Right forelimb (tissue), 1 donor: ENCODE measurements at places on chromosomes 2 and 18.

DNA sequence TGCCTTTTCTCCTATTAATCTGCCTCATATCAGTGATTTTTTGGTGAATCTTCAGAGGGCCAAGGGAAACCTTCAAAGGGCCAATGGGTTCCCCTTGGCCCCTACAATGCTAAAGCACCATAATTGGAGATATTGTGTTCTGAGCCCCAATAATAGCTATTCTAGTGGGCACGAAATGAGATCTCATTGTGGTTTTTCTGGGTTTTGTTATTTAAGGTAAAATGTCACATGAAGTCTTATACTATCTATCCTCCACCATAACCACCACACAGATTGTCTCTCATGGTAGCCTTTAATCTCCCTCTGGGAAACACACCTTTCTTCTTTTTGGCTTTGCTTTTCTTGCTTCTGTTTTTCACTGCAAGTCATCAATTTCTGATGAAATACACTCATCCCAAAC lies 152.8 kb downstream of the B3GNT2 start:
- no peak for DNase-seq

GRCh38 chr2:88537640-88538039 lies 85.1 kb upstream of the FOXI3 start:
- no peak for DNase-seq

GRCh38 chr2:100679211-100679610 lies 116.4 kb downstream of the PDCL3 start:
- no peak for DNase-seq

DNA sequence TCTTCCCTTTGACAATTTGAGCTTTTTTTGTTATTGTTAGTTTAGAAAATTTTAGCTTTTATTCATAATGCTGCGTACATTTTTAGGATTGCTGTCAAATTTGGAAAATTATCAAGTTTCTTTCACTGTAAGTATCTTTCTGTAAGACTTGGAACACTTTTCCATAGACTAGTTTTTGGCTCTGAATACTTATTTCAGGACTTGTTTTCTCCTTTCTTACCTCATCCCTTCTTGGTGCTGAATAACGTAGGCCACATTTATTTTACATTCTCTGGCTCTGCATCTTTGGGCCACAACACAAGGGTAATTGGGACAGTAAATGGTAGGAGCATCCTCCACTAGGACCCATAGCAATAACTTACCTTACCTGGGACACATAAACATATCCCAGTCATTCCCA lies 85.1 kb downstream of the CCDC85A start:
- no peak for DNase-seq

DNA sequence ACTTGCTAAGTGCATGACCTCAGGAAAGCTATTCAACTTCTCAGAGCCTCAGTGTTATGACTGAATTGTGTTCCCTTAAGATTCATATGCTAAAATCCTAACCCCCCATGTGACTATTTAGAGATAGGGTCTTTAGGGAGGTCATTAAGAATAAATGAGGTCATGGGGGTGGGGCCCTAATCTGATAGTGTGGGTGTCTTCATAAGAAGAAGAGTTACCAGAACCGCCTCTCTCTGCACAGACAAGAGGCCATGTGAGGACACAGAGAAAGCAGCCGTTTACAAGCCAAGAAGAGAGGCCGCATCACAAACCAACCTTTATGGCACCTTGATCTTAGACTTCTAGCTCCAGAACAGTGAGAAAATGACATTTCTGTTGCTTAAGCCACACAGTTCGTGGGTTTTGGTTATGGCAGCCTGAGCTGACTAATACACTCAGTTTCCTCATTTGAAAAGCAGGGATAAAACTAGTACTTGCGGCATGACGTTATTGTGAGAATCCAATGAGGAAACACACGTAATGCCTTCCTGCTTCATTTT lies 9.9 kb downstream of the SH2D6 start:
- no peak for DNase-seq

DNA sequence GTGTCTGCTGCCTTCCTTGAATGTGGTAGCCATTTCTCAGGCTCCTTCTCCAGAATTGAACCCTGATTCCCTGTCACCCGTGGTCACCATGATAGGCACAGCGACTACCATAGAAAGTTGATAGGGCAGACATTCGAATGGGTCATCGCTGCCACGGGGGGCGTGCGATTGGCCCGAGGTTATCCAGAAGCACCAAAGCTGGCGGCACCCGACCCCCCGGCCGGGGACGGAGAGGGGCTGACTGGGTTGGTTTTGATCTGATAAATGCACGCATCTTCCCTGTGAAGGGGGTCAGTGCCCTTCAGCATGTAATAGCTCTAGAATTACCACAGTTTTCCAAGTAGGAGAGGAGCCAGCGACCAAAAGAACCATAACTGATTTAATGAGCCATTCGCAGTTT lies 94.0 kb upstream of the ANKRD30BL start:
- no peak for DNase-seq

DNA sequence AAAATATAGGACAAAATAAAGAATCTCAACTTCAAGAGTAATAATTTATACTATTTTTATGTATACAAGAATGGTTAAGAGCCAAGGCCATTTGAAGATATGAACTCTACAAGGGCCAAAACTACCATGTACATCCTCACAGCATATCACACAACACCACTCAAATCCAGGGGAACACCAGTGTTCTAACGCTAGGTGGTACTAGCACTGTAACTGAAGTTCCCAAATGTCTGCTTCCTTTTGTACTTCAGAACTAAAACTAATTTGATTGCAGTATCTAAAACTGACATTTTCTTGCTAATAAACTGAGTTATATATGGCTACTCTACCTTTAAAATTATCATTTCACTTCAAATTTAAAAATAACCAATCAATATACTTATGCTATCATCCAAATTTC lies 47.0 kb downstream of the REV1 start:
- no peak for DNase-seq

DNA sequence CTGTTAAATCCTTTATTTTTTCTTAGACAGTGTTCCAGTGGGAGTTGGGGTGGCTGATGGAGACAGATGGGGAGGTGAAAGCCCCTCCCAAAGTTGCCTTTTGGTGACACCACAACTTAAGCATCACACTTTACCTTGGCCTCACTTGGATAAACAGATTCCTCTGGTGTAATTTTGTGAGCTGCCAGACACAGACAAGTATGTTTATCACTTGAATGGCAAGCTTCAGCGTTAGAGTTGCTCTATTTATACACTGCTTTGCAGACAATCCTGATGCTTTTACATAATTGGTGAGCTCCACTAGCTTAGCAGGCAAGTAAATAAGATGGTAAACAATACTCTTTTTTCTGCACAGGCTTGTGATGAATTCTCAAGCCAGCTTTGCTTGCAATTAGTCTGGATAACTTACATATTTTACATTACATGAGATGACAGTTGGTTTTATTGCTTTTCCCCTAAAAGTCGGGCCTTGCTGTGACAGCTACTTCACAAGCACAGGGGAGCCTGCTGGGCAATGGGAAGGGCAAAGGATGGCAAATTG lies 226.2 kb downstream of the SLC8A1 start:
- no peak for DNase-seq

GRCh38 chr2:75592030-75592429 lies 31.3 kb upstream of the EVA1A start:
- DNase-seq, result no peak

DNA sequence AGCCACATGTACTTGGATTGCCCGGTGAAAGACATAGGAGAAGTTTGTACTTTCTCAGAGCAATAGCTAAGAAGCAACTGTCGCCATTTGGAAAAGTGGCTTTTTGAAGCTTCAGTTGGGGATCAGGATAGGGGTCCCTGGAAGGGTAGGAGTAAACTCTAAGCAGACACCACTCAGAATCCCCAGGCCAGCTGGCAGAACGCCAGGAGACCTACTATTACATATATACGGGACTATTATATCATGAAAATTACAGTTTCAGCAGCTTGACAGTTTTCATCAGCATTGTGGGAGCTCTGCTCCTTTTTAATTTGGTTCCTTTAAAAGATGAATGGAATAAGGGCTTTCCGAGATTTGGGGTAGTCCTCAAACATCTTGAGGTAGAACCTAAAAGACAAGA lies 54.9 kb downstream of the SRD5A2 start:
- DNase-seq, result no peak

GRCh38 chr18:13703899-13704298 lies 22.5 kb downstream of the FAM210A start:
- no peak for DNase-seq

GRCh38 chr2:8677646-8678592 lies 3.9 kb upstream of the ID2 start:
- DNase-seq, result peak; percentile 86

- DNase-seq, result no peak
Observed at GRCh38 chr2:149767516-149767974, 180.0 kb upstream of the MMADHC start.

DNA sequence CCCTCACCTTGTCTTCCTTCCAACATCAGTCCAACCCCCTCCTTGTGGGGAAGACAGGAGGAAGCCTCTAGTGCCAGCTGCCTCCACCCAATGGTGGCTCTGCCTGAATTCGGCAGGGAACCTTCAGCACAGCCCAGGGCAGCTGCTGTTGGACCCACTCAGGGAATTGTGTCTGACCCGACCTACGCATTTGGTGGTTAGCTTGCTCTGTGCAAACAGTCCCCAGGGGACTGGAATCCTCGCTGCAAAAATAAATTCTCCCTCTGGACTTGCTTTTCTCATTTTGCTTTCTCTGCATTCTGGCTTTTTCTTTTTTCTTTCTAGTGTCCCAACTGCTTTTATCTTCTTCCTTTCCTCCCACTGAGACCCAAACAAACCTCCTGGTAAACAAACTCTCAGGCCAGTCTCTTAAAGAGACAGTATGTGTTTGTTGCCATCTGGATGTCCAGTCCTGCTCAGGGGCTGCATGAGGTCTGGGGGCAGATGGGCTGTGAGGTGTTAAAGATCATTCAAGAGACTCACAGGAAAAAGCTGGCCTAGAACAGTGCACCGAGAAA lies 137.7 kb upstream of the HAAO start:
- DNase-seq, result no peak

DNA sequence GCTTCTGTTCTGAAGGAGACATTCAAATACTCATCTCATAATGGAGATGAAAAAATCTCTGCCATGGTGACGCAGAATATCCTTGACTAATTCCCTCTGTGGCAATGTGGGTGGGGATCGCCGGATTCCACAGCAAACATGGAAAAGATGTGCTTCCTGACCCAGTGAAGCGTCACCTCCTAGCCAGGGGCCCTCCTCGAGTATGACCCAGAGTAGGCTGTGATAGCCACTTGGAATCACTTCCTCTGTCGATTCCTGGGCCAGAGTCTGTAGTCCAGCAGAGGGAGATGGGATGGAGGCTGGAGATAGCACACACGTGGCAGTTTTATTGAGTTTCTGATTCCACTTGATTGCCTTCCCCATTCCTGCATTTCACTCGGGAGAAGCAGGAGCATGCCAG lies 36.8 kb downstream of the DRC1 start:
- no peak for DNase-seq

GRCh38 chr2:233334915-233335314 lies 19.4 kb upstream of the DGKD start:
- no peak for DNase-seq

DNA sequence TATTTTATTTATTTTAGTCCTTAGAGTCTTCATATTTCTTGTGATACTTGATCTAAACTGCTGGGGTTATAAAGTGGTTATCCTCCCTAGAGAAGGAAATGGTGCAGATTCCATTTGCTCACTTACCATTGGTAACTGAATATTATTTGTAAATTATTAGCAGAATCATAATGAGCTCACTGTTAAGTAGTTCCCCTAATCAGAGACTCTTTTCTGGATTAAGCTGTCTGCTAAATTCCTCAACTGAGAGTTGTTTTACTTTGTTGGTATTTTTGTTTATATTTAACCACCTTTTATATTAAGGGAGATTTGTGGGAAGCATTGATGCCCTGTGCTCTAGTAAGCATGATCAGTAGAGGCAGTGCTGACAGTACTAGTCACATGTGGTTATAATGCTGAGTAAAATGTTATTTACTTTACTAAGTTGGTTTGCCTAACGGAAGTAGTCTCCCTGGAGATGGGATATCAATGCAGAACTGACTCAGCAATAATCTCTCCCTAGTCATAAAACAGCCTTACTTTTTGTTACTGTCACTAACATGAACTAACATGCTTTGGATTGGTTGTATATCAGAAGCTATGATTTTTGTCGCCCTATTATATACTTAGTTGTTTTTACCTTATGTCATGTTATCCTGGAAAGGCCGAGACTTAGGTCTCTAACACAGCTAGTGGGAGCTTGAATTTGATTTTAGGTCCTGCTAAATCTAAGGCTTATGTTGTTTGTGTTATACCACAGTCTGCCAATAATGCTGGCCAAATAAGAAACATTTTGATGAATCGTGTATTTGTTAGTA lies 166.7 kb downstream of the MCFD2 start:
- DNase-seq, result no peak

GRCh38 chr2:210162466-210163124 lies 8.6 kb downstream of the KANSL1L start:
- no peak for DNase-seq

- peak; percentile 36 for DNase-seq
Observed at GRCh38 chr2:26527726-26528585, 50.0 kb upstream of the OTOF start.

DNA sequence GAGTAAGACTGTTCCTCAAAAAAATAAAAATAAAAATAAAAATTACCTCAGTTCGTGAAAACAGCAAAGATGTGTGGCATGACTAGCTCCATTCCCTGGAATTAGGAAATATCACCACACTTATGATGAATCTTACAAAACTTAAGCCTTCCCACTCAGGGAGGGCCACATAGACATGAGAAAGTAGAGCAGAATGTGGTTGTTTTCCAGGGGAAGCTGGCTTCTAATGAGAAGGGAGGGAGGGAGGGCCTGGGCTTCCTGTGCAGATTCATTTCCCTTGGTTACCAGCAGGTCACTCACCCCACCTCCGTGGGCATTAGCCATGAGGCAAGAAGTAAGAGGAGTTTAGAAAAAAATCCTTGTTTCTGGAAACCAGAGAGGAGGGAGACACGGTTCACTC lies 95.9 kb upstream of the RMDN2 start:
- no peak for DNase-seq
